GM18507 (cell line): ENCODE measurements at places on chromosomes 7 and 10.

DNA sequence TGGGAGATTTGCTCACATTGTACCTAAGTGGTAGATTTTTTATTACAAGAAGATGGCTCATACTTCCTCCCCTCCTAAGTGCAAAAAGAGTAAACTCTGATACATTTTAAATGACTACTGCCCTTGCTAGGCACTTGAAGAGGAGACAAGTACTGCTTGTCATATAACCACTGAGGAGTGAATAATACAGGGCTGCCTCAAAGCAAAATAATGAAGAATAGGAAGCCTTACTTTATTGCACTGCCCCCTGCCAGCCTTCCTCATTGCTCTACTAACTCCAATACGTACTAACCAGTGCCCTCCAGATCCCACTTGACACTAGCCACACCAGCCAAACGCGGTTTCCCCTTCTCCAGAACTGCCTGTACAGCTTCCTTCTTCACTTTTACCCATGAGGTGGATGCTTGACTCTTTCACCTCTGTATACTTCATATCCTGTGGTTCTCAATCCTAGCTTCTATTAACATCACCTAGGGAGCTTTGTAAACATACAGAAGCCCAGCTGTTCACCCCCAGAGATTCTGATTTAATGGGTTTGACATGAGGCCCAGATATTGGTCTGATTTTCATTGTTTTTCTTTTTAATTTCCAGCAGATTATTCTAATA lies 11.7 kb upstream of the MTERF1 start:
- DNase-seq, result no peak

- no peak for DNase-seq
Observed at GRCh38 chr7:156920076-156920475, 27.1 kb upstream of the LMBR1 start.

- DNase-seq, result no peak
Observed at GRCh38 chr7:27515933-27516332, 146.8 kb downstream of the HIBADH start.

DNA sequence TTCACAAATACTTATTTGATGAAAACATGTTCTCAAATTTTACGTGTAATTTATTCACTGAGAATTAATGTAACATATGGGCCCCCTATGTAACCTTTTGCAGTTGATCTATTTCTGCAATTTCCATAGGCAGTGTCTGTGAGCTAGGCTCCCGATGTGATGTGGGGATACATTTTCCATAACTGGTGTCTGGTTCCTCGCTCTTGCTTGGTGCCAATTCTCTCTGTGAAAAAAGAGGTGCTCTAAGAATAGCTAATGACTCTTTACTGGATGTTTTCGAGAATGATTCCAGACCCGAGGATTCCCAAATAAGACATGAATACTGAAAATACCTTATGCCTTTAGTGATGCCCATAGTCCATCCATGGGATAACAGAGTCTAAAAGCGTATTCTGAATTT lies 286.7 kb upstream of the FZD8 start:
- no peak for DNase-seq

DNA sequence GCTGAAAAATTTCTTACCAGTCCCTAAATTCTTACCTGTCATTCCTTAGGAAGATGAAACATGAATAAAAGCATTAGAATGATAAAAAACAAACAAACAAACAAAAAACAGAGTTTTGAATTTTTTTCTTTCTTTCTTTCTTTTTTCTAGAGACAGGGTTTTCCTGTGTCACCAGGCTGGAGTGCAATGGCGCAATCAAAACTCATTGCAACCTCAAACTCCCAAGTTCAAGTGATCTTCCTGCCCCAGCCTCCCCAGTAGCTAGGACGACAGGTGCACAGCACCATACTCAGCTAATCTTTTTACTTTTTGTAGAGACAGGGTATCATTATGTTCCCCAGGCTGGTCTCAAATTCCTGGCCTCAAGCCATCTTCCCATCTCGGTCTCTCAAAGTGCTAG lies 26.5 kb downstream of the NT5C2 start:
- no peak for DNase-seq

GRCh38 chr10:105864854-105865253 lies 1223.8 kb downstream of the SORCS3 start:
- DNase-seq, result no peak

DNA sequence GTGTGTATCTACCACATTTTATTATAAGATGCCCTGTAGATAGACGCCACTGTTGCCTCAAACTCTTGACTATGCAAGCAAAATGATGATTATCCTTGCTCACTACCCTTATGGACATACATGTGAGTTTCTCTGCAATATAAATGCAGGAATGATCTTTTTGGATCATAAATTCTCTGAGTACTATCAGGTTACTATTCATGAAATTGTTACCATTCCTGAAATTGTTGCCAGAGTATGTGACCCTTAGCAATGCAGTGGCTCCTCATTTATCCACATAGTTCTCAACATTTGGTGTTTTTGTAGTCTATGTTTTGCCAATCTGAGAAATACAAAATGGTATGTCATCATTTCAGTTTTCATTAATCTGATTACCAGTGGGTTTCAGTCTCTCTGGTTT lies 166.2 kb upstream of the FAM3C start:
- DNase-seq, result no peak

- no peak for DNase-seq
Observed at GRCh38 chr7:159070431-159071148, 74.1 kb downstream of the VIPR2 start.

- no peak for DNase-seq
Observed at GRCh38 chr10:63603709-63604445, 82.7 kb downstream of the REEP3 start.

DNA sequence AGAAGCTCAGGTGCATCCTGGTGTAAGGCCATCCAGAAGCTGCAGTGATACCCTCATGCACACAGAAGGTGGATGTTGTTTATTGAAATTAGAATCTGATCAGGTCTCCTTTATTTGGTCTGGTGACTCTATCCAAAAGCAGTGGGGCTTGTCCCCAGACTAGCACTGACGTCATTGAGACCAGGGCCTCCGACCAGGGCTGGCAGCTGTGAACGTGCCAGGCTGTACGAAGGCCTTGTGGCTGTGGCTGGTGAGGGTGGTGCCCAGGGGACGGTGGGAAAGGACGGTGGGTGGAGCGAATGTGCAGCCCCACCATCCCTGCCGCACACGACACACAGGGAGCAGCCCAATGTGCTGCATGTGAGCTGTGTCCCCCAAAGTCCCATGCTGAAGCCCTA lies 160.0 kb downstream of the ADARB2 start:
- no peak for DNase-seq

DNA sequence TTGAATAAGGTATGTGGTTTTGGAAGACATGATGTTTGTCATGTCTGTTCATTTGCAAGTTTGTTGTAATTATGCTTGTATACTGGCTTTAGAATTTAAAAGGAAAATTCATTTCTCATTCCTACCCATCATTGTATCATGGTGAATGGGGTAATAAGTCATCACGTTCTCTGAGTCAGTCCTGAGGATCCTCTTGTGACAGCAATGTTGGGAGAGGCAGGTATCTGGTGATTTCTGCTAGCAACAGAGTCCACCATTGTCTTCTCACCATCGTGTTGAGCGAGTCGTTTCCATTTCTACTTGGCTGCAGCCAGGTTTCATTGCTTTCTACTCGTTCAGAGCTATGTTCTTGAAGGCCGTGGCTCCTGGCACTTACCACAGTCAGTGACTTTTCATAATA lies 16.3 kb downstream of the CUL1 start:
- DNase-seq, result no peak

DNA sequence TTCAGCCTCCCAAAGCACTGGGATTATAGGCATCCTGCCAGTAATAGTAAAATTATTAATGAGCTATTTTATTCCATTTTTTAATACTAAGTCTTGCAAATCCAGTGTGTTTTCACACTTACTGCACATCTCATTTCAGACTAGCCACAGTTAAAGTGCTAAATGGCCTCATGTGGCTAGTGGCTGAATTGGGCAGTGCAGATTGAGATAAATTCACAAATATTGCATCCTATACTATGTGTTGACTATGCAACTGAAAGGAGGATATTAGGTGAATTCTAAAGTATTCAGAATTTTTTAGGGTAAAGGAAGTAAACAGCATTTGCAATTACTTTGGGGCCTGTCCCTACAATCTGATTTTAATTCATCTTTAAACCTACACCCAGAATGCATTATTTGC lies 10.2 kb downstream of the APBB1IP start:
- no peak for DNase-seq

DNA sequence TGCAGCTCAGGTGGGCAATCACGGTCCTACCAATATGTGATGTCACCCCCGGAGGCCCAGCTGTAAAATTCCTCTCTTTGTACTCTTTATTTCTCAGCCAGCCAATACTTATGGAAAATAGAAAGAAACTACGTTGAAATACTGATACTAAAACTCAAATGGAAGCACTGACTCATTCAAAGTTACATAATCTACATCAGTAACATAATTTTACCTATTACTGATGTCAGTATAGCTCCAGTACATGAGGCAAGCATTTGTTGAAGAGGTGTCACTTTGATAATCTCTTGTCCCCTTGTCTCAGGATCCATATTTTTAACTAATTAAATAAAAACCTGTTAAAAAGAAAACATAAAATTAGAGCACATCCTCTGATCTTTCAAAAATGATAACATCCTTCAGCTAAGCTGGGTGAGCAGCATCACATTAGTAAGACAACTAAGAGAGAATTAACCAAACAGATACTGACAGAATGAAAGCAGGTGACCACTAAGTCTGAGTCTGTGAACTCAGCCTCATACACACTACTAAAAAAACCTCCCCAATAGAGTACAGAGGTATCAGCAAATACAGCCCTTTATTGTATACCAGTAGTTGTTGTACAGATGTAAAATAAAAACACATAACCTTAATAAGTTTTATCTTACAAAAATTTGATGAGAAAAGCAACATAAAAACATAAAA lies 17.6 kb downstream of the SLC25A40 start:
- DNase-seq, result no peak

- DNase-seq, result no peak
Observed at GRCh38 chr7:4707217-4707741, 25.2 kb downstream of the FOXK1 start.

GRCh38 chr10:121597504-121598262 lies 561 bp downstream of the FGFR2 start:
- DNase-seq, result no peak
